NCI-H524 (cell line): ENCODE measurements at places on chromosomes 16 and 17.

DNA sequence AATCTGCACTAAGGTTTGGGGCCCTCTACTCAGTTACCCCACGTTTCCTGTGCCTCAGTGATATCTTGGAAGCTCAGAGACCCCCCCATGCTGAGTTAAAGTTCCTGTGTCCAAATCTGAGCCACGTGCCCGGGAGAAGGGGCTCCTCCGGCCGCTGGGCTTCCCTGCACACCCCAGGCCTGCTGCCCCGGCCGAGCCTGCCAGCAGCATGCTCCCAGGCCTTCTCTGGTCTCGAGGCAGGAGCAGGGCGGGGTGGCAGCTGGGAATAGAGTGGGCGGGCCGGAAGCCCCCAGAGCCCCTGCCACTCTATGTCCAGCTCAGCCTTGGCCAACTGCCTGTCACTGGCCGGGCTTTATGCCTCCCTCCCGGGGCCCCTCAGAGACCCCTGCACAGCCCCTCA is 5.6 kb upstream of the VASN start:
- DNase-seq, result no peak

GRCh38 chr16:55645986-55646385 is 9.8 kb upstream of the SLC6A2 start:
- no peak for DNase-seq

DNA sequence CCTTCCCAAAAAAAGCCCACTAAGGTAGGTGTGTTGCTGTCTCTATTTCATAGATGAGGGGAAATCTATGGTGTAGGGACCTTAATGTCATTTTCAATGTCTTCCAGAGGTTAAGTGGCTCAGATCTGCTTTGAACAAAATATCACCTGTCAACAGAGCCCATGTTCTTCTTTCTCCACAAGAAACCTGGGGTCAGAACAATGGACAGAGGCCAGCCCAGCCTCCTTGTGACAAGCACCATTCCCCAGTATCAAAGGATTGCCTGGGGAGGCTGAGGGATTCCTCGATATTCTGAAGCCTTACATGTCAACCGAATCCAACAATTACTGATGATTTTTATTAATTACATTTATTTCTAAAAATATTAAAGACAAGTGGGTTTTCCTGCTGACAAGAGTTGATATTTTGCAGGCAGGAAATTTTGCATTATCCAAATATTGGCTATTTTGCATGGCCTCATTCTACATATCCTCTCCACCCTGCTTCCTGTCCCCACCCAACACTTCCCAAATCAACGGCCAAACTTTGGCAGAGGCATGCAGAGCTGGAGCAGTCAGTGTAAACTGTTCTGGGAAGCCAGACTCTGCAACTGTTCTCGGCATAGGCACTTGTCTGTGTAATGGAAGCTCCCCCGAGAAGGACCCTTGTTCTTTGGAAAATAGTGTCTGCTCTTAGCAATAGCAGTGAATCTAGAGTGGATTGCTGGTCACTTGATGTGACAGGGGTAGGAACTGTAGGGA is 281.5 kb downstream of the HS3ST3A1 start:
- DNase-seq, result no peak

GRCh38 chr17:59427996-59428395 is 96.5 kb downstream of the YPEL2 start:
- DNase-seq, result no peak

- no peak for DNase-seq
These were observed 13.2 kb upstream of the SLC12A3 start for GRCh38 chr16:56851671-56852400.

DNA sequence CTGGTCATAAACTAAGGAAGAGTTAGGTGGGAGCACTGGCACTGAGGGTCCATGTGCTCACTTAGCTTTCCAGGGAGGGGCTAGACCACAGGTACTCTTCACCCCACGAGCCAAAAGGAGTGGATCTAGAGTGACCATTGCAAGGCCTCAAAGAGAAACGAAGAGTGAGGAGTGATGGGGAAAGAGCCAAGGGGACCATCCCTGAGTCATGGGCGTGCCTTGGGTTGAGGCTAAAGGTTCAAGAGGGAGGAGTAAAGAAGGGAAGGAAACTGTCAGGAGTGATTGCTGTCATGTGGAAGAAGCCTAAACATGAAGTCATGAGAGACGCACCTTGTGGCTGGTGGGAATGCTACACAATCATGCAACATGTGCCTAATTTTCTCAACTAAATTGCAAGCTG is 141.0 kb downstream of the CDH13 start:
- no peak for DNase-seq

DNA sequence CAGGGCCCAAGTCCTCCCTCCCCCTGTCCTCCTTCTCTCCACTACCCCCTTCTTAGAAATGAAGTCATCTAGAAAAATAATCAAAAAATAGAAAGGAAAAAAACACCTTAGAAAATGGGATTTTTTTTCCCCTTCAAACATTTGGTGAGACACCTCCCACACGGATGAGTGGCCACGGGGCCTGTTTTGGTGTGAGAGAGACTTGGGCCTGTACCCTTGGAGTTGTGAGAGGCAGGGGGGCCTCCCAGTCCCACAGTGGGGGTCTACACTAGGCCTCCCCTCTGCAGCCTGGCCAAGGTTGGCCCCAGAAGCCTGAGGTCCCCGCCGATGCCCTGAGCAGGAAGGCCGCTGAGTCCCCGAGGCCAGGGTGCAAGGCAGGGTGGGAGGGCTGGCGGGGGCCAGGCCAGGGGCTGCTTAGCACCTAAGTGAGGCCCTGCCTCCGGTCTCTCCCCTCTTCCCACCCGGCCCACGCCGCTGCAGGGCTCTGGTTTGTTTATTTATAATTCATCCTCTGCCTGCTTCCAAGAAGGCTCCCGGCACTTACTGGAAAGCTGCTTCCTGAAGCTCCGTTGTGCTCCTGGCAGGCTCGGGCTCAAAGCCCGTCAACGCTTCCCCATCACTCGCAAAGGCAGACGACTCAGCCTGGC is 26.4 kb downstream of the NPTX1 start:
- no peak for DNase-seq

DNA sequence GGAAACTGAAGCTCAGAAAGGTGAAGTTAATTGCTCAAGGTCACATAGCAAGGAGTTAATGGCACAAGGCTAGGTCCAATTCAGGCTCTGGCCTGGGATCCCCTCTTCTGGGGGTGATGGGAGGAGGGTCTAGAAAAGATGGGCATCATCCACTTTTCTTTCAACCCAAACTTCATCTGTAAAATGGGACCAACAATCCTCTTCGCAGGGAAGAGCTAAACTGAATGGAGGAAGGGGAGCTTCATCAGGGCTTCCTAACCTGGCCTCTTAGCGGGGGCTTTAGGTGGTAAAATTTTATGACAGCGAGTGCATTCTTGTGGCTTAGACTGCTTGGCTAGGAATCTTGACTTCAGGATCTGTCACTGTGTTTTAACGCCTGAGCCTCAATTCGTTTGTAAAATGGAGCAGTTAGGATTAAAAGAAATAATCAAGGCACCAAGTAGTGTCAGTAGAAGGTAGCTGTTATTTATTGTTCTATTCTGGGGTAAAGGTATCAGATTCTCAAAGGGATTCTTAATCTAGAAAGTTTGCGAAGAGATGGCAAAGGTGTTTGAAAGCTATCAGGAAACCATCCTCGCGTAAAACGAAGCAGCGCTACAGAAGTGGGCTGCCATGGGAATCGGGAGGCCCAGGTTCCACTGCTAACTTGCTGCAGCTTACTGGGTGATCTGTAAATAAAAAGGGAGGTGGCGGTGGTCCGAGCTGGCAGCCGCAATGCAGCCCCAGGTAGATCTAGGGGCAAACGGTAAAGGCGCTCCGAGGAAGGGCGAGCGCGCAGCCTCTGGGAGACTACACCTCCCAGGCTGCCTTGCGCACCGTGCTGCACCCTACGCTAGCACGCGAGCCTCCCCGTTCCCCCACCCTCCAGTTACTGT is 1.5 kb upstream of the SRCAP start:
- DNase-seq, result no peak

GRCh38 chr16:57612494-57612893 is 15.9 kb upstream of the ADGRG1 start:
- no peak for DNase-seq

DNA sequence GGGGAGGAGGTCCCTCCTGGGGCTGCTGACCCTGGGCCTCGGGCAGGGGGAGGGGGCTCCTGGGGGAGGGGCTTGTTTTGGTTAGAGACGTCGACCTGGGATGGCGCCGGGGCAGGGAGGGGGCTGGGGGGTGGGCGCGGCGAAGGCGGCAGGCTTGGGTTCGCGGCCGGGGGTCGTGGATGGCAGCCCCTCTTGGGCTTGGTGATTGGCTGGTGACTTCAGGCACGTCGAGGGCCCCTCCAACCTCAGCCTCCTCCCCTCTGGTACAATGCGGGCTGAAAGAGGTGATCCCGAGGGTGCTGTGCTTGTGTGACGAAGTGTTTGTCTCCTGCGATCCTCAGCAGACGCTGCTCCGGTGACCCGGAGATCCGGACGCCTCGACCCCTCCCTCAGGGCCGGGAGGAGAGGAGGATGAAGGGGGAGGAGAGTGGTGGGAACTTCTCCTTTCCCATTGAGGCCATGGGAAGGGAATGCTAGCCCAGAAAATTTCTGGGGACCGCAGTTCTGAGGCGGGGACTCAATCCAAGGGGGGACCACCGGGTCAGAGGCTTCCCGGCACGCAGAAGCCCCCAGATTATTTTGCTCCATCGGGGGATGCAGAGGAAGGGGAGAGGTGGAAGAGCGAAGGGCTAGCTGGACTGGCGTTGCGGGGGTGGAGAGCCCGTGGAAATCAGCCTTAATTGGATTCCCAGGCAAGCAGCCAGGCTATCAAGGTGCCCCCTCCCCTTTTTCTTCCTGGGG is 43.9 kb downstream of the RAI1 start:
- DNase-seq, result no peak

- no peak for DNase-seq
These were observed 2289.3 kb downstream of the TP53TG3F start for GRCh38 chr16:35748621-35749252.

- no peak for DNase-seq
These were observed 100.1 kb downstream of the YPEL2 start for GRCh38 chr17:59431601-59432000.

DNA sequence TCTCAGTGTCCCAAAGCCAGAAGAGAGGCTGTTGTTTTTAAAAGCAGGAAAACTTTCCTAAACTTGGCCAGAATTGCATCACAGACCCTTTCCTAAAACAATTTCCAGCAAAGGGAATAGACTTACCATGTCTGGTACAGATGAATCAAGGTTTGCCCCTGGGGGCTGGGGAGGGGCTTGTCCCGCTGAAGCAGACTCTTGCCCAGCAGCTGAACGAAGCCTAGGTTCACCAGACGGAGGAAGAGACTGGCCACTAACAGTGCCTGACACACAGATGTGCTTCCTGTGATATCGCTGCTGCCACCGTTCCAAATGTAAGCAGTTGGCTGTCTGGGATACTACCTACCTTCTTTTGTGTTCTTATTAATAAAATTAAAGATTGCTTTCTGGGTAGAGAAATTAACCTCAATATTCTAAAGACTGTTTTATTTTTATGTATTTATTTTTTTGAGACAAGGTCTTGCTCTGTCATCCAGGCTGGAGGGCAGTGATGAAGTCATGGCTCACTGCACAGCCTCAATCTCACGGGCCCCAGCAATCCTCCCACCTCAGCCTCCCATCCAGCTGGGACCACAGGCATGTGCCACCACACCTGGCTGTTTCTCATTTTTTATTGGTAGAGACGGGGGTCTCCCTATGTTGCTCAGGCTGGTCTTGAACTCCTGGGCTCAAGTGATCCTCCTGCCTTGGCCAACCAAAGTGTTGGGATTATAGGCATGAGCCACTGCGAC is 13.5 kb downstream of the PRCD start:
- no peak for DNase-seq

DNA sequence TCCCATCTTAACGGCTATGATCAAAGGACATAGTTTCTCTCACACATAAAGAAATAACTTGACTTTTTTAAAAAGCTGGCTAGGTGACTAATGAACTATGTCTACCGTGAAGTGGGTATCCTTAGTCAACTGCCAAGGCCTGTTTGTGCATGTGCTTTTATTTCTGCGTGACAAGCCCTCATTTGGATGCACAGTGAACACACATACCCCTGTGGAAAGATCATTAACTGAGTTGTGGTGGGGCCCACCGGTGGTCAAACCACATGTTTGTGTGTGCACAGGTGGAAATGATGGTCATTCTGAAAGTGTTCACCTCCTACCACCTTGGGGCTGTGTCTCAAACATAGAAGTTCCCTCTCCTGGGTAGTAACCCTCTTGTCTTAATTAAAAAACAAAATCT is 256.1 kb upstream of the SALL1 start:
- no peak for DNase-seq

DNA sequence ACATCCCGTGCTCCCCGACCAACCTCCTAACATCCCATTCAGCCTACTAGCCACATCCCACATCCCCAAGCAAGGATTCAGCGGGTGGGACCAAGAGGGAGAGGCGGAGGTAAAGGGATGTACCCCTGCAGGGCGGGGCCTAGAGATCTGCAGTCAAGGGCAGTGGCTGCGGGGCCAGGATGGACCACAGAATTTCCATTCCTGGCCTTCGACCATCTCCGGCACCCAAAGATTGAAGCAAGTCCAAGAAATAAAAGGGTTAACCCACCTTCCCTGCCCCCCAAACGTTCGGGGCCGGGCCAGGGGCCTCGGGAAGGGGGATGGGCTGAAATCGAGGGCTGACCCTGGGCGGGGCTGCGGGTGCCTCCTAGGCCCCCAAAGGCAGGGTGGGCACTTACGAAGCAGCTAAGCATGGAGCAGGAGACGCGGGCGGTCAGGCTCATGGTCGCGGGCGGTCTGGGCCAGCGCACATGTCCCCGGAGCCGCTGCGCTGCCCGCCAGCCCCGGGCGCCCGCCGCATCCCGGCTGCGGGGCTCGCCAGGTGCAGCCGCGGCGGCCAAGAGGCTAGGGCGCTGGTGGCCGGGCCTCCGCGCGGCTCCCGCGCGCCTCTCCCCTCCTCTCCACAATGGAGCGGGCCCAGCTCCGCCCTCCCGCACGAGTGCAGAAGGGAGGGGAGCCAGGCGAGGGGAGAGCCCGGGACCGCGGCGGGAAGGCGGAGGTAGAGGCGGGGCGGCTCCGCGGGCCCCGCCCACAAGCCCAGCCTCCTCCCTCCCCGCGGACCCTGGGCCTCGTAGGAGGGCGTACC is at the start of gene MTMR4:
TSS of gene MTMR4 (minus strand) at position 674 of the 805 bp plus-strand sequence. CDS start at position 443, 231 bp downstream.
- peak; percentile 75 for DNase-seq

- peak; percentile 3 for DNase-seq
These were observed 381.5 kb upstream of the PSMD7 start for GRCh38 chr16:73915140-73915539.

DNA sequence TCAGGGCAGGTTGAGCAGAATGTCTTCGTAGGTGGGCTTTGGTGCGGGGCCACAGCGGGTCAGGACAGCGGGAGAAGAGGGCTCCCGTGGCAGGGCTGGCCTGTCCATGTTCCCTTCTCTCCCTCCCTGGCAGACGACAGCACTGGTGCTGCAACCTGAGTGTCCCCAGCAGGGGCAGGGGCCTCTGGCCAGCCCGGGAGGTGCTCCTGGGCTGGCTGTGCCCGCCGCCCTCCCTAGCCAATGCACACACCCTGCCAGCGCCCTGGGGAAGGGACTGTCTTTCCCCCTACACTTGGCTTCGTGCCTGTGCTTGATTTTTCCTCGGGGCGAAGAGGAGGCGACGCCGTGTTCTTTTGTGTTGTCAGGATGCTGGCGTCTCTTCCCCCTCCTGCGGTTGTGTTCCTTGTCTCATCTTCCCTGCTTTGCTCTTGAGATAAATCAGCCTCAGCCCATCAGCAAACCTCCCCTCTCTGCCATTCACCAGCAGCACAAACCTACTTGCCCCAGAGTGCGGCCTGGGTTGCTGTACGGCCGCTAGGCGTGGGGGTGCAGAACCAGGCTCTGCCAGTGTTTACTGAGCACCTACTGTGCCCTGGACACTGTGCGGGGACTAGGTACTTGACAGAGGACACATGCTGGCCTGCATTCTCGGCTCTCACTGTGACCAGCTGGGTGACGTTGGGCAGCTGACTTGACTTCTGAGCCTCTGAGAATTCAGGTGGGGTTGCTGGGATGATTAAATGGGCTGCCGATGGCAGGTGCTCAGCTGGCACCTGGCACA is 237.3 kb upstream of the CIBAR2 start:
- DNase-seq, result no peak

- DNase-seq, result peak; percentile 63
These were observed 19.6 kb upstream of the TNFRSF13B start for GRCh38 chr17:16991349-16992009.
